ENCODE measurements at places on chromosomes 12 and 14.

DNA sequence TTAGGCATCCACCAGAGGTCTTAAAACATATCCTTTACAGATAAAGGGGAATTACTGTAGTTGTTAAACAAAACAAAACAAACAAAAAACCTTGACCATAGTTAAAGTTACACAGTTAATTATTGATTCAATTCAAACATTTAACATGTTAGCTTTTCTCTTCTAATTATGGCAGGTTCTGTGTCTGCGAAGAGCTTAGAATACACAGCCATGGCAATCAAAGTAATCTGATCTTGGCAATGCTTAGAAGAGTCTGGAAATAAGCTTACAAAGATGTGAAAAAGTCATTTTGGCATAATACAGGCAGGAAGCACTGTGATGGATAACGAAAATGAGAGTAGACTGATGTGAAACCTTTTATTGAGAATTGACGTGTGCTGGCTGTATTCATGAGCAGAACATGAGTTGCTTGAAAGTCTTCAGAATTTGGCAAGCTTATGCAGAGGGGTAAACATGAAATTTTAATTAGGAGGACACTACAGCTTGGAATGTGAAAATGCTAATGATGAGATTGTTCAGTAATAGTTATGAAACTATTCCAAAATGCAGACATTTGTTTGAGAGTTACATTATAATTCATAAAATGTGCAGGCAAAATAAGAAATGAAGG lies 629.6 kb downstream of the FSCB start:
- DNase-seq, result no peak

DNA sequence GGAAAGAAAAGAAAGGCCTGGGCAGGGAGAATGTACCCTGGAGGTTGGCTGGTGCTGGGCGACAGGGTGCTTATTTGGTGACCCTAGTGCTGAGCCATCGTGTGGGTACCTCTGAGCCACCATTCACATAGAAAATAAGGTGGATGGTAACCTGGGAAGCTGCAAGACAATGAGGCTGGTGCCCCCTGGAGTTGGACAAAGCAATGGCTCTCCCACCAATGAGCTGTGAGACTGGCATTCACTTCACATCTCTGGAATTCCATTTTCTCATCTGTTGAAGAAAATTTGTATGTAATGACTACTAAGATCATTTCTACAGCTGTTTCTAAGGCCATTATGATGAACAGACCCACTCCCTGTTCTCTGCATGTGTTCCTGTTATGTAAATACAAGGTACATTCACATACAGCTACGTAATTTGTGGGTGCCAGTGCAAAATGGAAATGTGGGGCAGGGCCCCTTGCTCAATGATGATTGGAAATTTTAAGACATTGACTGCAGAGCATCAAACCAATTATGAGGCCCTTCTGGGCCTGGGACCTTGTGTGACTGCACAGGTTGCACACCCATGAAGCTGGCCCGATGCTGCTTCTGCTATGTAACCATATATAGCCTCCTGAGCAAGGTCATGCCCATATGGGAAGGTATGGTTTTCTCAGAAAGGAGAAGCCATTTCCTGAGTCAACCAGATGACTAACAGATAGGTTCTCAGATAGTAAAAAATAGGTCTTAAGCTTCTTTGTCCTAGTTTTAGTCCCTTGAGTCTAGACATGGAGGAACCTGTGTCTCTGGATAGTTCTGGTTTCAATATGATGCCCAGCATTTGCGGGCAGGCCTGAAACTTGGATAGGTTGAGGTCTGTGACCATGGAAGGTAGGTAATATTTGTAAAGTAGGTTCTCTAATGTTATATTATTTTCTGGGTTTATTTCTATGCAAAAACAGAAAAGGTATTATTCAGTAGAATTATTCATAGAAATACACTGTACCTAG lies 63.4 kb upstream of the IGF1 start:
- no peak for DNase-seq

DNA sequence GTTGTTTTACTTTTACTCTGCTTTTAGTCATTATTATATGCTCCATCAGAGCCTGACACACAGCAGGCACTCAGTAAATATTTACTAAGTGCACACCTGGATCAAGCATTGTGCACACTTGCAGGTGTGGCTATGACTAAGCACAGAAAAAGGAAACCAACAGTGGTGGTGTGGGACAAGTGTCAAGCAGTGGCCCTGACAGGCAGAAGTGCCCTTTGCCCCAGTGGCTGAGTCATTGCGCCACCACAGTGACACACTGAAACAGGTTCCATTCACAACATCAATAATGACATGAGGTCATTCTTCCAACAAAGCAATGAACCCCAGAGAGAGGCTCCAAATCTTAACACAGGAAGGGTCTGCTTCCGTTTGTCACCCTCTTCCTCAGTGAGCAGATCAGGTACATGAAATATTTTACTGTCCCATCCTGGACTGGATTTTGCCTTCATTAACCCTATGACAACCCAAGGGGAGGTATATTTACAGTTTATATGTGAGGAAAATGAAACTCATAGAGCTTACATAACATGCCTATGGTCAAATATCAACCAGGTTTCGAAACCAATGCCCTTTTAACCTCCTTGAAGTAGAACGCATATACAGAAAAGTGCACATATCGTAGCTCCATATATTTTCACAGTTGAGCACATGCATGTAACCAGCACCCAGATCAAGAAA lies 82.6 kb upstream of the GTF2A1 start:
- no peak for DNase-seq

DNA sequence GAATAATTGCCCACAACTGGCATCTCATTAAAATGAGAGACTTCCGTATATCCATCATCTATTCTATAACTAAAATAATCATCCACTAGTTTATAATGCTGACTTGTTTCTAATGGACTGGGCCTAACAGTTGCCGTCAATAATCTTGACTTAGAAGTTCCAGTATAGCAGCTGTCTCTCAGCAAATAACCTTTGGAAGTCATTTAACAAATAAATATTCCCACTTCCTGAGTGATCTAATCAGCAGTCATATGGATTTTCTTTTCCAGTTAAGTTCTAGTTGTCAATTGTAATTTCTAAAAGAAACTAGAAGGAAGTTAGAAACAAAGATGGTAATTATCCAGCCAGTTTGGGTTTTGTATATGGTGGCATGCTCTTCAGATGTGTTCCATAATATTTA lies 177.8 kb downstream of the GXYLT1 start:
- no peak for DNase-seq

DNA sequence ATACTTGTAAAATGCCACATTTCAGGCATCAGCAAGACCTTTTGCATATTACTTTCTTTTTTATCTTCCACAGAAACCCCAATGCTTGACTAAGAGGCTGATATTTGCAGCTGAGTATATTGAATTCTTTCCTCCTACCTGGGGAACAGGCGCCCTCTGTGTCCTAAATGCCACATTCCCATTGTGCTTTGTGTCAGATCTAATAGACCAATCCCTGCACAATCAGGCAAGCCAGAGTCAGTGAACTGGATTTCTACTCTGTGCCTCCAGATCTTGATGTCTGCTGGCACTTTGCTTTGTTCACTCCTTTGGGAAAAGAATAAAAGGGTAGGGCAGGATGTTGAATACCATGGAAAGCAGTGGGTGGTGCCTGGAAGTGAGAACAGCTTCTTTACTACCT lies 22.4 kb upstream of the TAS2R42 start:
- no peak for DNase-seq

- no peak for DNase-seq
Measured at GRCh38 chr14:30803185-30803584, 71.2 kb upstream of the COCH start.

GRCh38 chr12:14903386-14904098 lies 17.9 kb upstream of the MGP start:
- DNase-seq, result no peak

- DNase-seq, result no peak
Measured at GRCh38 chr12:30135776-30136175, 352.0 kb upstream of the TMTC1 start.

DNA sequence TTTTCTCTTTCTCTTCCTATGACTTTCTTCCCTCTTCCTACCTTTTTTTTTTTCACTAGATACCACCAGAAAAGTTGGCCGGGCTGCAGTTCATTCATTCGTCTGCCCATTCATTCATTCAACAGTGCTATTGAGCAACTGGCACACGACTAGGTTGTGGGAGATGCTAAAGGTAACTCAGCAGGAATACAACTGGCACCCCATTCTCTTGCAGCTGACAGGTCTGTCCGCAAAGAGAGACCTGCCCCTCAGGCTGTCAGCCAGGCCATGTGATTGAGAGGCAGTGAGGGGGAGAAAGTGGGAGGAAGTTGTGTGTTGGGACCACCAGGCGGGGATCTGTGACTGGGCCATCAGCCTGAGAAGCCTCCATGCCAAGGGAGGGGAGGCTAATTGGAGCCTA lies 105.2 kb downstream of the TSPAN9 start:
- no peak for DNase-seq

GRCh38 chr12:113302466-113302865 lies 32.4 kb downstream of the SLC8B1 start:
- no peak for DNase-seq
